Posterior vena cava (tissue), 2 donors: ENCODE measurements at places on chromosomes 7 and 10.

- DNase-seq, result no peak
Observed at GRCh38 chr10:65945061-65945460, 980.8 kb upstream of the LRRTM3 start.

DNA sequence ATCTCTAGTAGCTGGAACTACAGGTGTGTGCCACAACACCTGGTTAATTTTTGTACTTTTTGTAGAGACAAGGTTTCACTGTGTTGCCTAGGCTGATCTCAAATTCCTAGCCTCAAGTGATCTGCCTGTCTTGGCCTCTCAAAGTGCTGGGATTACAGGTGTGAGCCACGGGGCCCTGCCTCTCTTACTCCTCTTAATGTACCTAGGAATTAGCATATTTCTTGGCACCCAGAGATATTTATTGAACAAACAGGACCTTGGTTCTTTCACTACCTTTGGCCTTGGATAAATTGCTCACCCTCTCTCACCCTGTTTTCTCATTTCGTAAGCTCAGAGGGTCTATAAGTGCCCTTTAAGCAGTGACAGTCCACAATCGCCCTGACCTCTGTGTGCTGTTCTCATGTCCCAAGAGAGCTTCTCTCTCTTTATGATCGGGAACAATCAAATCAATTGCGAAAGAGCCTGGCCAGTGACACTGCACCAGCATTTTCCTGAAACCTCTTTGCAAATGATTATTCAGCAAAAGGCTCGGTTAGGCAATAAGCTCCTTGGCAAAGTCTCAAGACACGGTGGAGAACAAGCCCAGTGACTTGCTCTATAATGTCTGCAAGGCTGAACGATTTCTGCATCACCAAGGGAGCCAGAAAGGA, 117.7 kb downstream of the APBB1IP start:
- no peak for DNase-seq

GRCh38 chr10:43057231-43057711, 19.6 kb upstream of the RET start:
- DNase-seq, result peak; percentile 37

GRCh38 chr10:119526621-119527592, 15.6 kb downstream of the RGS10 start:
- DNase-seq, result no peak

DNA sequence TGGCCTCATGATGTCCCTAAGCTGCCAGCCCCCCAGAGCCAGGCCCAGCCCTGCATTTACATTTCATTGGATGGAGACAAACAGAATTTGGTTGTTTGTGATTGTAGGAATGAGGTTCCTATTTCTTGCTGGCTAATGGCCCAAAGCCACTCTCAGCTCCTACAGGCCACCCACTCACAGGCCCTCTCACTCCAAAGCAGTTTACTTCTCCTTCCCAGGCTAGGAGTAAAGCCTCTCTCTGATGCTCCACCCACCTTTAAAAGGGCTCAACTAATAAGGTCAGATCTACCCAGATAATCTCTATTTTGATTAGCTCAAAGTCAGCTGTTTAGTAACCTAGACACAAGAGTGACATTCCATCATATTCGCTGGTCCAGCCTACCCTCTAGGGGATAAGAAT, 11.2 kb upstream of the CUZD1 start:
- DNase-seq, result no peak

GRCh38 chr10:113523071-113523470, 29.8 kb upstream of the HABP2 start:
- no peak for DNase-seq

DNA sequence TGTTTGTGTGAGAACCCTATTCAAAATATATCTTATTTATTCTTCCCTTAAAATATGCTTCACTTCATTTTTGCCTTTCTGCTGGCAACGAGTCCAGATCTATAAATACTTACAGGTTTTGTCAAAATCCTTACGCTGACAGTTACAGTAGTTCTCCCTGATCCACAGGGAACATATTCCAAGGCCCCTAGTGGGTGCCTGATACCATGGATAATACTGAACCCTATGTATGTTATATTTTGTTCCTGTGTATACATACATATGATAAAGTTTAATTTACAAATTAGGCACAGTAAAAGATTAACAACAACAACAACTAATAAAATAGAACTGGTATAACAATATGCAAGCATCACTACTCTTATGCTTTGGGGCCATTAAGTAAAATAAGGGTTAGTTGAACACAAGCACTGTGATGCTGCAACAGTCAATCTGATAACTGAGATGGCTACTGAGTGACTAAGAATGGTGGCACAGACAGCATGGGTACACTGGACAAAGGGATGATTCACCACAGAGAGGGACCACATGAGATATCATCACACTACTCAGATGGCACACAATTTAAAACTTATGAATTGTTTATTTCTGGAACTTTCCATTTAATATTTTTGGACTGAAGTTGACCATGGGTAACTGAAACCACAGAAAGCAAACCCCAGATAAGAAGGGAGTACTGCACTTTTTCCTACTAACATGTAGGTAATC, 29.4 kb upstream of the PCGF5 start:
- no peak for DNase-seq

- no peak for DNase-seq
Observed at GRCh38 chr7:10677211-10677610, 296.5 kb upstream of the PHF14 start.

DNA sequence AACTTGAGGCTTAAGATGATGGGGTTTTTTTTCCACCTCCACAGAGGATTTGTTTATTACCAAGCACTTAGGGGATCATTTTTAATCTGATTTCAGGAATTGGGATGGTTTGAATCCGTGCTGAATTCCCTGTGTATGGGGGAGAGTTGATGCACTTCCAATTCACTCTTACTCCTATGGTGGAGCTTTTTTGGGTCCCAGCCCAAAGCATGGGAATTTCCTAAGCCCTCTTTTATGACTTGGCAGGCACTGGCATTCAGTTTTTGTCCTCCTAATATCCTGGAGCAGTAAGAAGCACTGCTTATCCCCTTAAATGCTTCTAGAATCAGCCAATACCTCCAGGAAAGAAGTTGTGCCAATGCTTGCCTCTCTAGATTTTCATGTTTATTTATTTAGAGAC, 78.7 kb downstream of the HYCC1 start:
- DNase-seq, result no peak

- DNase-seq, result peak; percentile 84
Observed at GRCh38 chr10:132520177-132520811, 17.3 kb upstream of the INPP5A start.
